ENCODE measurements at places on chromosomes 13 and 19.

DNA sequence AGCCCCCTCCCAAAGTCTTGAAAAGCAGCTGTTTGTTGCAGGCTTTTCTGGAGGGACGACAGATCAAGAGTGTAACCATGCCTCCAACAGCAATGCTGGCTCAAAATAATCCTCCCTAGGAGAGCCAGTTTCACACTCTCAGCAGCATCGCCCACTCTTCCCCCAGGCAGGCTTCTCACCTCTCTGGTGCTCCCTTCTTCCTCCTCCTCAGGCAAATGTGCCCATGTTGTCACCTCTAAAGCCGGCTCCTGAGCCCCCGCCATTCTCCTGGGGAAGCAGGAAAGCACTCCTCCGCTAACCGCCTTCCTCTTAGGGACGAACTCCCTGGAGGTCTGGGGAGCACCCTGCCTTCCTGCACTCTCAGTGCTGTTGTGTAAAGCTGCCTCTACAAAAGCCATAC, 98.9 kb upstream of the SGCG start:
- no peak for DNase-seq

- no peak for DNase-seq
Observed at GRCh38 chr13:84566780-84567179, 684.5 kb upstream of the SLITRK1 start.

DNA sequence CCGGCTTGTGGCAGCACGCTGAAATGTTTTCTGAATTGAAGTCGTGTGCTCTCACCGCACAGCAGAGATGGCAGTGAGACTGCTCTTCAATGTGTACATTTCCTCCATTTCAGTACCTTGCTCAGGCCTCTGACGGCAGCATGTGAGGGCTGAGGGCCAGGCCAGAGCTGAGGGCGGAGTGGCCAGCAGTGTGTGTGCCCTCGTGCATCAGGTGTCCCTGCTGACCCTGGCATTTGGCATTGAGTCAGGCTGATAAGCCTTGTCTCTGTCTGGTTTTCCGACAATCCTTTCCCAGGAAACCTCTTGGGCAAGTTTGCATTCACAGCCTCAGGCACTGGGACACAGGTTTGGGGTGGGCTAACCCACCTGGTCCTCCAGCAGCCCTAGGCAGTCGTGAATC, 62.3 kb downstream of the EFNB2 start:
- DNase-seq, result no peak

- peak; percentile 12 for DNase-seq
Observed at GRCh38 chr13:52127783-52128702, 830 bp downstream of the NEK5 start.

DNA sequence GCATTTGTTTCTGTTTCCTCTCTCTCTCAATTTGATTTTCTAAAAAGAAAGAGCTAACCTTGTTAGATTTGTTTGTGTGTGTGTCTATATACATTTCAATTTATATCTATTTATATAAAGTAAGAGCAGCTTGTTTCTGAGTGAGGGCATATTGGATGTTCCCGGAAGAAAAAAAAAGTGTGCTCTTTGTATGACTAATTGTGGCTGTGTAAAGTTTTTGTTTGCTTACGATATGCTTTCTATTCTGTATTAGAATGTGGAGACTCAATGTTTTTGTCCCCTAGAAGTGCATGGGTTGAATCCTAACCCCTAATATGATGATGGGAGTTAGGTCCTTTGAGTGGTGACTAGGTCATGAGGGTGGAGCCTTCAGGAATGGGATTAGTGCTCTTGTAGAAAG, 66.6 kb upstream of the C1QTNF9B start:
- DNase-seq, result no peak

All from activated CD4-positive, CD25-positive, alpha-beta regulatory T cell (primary cell).